Stimulated activated CD4-positive, alpha-beta T cell treated with anti-CD3 and anti-CD28 coated beads, Interleukin-4, amount 100 ng/mL, for 24 hours (primary cell): ENCODE measurements at places on chromosomes 4 and X.

DNA sequence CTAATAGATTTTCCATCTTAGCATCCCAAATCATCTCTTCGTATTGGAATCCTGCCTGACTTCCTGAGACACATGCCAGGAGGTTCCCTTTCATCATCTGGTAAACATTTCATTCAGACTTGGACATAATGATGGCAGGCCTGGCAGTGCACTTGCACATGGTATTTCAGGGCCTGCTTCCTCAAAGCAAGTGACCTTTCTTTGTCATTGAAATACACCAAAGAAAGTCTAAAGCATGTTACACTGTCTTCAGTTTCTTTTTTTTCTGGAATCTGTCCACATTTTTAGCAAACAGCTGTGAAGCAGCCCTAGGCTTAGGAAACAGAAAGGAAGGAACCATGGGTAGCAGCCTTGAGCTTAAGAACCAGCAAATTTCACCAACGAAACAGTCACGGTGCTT lies 205.9 kb upstream of the VCX start:
- no peak for DNase-seq

DNA sequence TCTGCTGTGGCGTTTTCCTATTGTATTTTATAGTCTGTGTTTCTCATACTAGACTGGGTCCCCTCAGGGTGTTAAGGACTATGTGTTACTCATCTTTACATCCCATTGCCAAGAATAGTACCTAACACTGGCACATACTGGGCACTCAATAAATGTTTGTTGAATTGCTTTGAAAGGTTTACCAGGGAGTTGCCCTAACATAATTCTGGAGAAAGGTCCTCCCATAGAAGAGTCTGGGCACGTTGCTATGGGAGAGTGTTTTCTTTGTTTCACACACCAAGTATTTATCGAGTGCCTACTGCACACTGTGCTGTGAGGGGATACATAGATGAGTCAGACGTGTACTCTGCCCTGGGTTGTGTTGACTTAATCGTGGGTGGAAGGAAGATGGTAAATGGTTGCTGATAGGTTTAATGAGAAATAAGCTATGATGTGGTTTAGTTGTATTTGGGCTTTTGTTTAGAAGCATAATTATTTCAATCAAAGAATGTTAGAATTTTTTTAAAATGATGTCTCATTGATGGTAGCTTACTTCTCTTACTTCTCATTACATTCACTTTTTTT lies 42.9 kb downstream of the AFF1 start:
- no peak for DNase-seq

DNA sequence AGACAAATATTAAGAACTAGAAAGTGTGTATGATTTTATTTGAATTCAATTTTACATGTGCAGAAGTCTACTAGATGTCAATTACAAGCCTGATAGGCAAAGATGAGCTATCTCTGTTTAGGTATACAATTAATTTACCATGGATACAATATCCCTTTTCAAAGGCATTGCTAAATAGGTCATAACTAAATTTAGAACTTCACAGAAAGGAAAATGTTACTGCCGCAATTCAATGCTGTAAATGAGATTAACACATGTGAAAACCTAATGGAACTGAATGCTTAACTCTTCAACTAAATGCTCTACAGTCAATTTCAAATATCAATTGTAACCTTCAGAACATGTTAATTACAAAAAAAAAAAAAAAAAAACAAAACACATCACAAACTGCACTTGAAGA lies 14.6 kb downstream of the RAP2C start:
- DNase-seq: no peak

DNA sequence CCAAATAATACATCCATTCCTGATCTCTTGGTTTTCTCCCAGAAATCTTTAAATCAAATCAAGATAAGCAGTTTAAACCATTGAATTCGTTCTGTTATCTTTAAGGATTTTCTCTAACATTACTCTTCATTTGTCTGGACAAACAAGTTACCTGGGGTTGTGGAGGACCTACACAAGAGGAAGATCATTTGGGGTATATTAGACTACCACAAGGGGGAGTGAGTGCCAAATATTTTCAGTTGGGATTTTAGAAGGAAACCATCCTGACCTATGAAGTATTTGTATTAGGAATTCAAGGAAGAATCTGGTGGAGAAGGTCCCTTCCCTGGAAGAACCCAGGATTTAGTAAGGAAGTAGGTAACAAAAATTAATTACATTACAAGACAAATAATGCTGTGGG lies 12.0 kb upstream of the DCHS2 start:
- no peak for DNase-seq

GRCh38 chr4:53022513-53023100 lies 160.5 kb downstream of the RASL11B start:
- DNase-seq: no peak

DNA sequence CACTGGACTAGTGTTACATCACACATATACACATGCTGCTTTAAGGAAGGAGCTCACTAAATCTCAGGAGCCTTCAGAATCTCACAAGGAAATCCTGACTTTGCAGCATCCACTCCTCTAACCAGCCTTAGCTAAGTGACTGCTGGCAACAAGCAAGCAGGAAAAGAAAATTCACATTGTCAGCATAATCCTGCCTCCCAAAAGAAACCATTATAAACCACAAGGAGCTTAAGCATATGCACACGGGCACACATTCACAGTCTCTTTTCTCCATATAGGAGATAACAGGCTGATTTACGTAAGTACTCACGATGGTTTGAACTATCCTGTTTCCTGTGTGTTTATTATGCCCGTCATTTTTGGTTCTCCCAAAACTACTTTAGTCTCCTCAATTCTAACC lies 136.3 kb downstream of the TMEM144 start:
- no peak for DNase-seq

- no peak for DNase-seq
Observed at GRCh38 chr4:12403175-12403574, 974.5 kb upstream of the HS3ST1 start.

DNA sequence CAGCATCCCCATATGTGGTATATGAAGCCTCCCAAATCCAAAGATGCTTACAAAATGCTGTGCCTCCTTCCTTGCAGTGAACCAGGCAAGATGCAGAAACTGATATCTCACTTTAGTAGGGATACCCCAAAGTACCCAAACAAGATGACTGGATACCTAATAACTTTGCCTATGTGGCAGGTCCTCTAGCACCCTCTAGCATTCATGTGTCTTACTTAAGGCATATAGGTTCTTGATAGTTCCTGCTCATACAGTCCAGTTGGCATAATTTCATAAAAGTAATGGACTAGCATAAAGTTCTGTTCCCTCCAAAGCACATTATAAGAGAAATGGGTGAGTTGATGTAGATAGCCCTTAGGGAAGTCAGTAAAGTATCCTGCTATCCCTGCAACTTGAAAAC lies 36.8 kb upstream of the SPP1 start:
- no peak for DNase-seq

- no peak for DNase-seq
Observed at GRCh38 chr4:48692044-48692443, 88.0 kb downstream of the FRYL start.

DNA sequence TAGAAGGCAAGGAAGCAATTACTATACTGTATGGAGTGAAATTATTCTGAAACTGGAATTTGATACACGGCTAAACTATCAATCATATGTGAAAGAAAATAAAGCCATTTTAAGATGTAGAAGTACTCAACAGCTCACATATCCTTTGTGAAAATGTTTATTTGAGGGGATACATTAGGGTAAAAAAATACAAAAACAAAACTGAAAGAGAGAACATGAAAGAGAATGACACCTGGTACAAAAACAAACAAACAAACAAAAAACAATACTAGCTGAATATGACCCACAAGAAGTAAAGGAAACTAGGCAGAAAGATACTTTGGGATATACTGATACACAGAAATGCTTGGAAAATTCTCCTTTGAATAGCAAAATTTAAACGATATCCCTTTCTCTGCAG lies 20.8 kb upstream of the AREG start:
- no peak for DNase-seq

DNA sequence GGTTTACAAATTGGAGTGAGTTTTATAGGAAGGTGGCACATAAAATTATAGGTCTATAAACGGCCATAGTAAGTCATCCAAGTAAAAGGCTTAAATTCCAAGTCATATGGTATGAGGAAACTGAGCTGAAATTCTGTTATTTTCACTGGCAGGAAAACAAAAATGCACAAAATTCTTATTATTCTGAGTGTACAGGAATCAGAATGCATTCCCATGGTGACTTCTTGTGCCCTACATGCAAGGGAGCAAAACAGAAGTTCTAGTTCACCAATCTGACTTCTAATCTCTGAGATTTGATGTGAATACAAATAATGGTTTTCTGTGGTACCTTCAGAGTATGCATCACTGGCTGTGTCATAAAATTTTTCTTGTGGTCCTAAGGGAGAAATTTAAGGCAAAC lies 102.9 kb downstream of the CLCN4 start:
- no peak for DNase-seq

- no peak for DNase-seq
Observed at GRCh38 chr4:168451331-168451730, 29.0 kb downstream of the DDX60L start.

DNA sequence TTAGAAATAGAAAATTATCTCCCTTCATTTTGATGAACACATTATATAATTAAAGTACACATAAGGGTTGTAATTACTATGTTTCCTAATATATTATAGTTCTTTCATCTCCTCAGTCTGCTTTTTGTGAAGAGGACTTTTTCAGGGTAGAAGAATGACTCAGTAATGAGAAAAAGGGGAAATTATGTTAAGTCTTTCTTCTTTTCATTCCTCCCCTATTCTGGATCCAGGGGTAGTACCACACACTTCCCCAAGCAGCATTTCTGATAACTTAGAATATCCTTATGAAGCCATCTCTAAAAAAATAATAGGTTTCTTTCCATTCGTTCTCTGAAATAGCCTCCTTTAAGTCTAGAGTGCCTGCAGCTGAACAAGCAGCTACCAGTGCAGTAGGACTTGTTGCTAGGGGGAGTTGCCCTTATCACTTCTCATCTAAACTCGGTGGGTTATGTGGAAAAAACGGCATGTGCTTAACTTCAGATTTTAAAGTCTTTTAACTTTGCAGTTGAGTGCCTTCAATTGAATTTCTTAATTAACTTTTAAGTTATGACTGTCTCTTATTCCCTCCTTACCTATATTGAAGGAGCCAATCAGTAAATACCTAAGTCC lies 184.8 kb downstream of the ARHGAP24 start:
- no peak for DNase-seq
